ENCODE measurements at places on chromosomes 16 and 17. TPM values are rescaled to one million over a fixed set of nuclear protein-coding genes. Genes with fewer than 3 reads are reported as not detected.

- no peak for DNase-seq
Measured at GRCh38 chr17:77478899-77479298, 338.1 kb downstream of the SEC14L1 start.

GRCh38 chr17:72839131-72839725 lies 253.3 kb downstream of the SLC39A11 start:
- DNase-seq: no peak

DNA sequence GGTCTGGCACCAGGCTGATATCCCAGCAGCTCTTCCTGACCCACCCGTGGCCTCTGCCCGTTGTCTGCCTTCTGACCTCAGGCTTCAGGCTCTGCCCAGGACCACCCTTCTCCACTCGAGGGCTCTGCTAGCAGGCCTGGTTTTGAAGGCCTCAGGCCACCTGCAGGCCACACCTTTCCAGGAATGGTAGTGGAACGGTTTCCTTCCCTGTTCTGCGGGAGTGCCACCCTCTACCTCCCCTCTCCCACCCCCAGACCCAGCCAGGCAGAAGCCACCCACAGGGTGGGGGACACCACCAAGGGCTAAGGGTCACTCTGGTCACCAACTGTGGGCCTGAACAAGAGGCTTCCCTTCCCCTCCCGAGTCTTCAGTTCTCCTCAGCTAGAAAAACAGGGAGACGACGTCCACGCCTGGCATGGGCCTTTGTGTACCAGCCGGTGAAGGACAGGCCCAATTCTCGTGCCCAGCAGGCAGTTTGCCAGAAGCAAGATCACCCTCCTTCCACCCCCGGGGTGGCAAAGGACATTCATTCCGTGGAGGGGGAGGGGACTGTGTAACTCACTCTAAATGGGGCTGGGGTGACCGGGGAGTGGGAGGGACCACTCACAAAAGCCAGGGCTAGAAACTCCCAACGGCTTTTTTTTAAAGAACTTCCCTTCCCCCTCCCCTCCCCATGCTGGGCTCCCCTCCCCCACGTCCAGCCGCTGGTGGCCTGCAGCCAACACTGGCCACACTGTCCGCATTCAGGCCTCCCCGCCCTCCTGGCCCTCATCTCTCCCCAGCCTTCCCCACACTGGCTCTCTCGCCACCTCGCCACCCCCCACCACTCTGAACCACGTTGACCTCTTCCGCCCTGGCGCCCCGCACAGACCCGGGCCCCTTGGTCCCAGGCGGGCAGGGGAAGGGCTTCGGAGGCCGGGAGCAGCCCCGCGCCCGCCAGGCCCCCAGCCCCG lies 7.7 kb downstream of the CBX4 start:
- no peak for DNase-seq

DNA sequence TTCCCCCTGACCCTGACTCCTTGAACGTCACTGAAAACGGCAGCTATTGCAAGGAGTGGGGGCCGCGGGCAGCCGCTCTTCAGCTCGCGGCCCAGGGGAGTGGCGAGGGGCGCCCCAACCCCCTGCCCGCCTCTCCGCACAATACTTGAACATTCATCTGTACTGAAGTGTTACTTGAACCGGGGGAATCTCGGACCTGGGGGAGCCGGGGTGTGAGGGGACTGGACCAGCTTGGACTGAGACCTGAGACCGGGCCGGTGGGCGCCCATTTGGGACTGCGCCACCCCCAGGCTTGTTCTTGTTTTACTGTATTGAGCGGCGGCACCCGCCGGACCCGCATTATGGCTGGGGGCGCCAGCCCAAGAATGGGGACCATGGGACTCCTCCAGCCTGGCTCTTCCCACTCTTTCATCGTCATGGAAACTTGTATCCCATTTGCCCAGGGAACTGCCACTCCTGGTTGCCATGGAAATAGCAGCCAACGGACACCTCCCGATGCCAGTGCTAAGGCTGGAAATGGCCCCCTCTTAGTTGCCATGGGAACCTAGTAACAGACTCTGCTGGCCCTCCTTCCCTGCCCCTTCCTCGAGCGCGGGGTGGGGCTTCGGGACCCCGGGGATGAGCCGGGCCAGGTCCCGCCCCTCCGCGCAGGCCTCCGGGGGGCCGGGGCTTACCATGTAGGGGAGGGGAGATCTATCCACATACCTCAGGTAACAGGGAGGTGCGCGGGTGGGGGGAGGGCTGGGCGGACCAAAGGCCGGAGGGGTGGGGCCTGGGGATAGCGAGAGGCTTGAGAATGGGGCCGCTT lies 805 bp upstream of the ORAI3 start:
- DNase-seq: no peak

Gene PDIA2
- not detected for total RNA-seq

Gene MGAT5B
- total RNA-seq: 0.45 TPM

GRCh38 chr16:86038926-86039310 lies 140.0 kb downstream of the IRF8 start:
- DNase-seq: no peak

DNA sequence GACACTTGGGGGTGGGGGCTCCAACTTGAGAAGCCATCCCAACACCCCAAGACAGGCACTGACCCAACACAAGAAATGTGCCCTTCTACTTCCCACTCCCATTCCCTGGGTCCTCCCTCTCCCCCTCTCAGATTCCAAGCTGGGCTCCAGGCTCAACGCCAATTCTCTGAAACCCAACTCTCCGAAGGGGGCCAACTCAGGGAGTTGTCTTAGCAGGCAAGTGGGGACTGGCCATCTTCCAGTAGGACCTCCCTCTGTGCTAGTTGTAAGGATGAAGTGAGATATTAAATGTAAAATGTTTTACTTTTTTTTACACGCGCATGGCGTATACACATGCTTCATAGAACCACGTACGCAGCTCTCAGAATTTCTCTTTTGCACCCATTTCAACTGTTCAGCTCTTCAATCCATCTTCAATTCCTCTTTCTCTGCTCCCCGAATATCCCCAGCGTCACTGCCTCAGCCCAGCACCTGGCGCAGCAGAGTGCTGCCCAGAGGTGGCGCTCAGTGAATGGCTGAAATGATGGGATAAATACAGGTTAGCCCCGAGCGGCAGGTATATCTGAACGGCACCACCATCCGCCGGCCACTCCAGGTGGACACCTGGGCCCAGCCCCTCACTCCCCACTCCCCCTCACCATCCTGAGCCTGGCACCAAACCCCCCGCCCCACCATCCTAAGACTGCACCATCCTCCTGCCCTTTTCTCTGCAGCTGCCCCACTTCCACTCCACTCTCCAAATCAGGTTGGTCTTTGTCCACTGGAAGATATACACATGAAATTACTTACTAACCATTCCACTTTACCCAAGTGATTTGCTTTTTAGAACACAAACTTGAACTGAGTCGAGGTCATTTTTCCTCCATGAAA lies 43.9 kb upstream of the TNRC6C start:
- DNase-seq: no peak

Gene TSNAXIP1
- 0.33 TPM for total RNA-seq

GRCh38 chr17:63598281-63598680 lies 2.4 kb upstream of the TACO1 start:
- DNase-seq: no peak

- no peak for DNase-seq
Measured at GRCh38 chr17:1228781-1229348, 41.4 kb upstream of the BHLHA9 start.

DNA sequence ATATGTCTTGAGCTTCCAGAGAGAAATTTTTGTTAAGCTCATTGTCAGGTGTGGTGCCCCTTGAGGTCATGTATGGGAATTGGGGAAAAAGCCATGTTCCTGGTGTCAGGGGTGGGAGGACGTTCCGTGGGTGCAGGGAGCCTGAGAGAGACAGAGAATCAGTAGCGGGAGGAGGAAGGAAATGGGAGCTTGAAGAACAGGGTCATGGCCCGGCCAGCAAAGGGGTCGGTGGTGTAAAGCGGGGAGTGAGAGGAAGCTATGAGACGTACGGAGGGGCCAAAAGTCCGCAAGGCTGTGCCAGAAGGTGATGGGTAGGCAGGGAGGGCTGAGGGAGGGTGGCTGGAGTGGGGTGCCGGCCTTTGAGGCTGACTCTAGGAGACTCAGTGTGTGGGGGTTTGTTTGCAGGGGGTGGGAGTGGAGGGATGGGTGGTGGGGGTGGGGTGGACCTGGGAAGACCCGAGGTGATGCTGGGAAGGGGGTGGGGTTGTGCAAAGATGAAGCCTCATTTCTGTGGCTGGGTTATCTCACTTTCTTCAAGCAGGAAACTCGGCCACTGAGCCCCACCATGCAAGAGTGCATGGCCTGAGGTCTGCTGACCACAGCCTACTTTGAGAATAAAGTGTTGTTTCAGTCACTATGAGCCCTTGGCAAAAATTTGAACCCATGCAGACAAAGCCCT lies 63.6 kb downstream of the PLCG2 start:
- DNase-seq: no peak

Gene TBC1D3C
- total RNA-seq: not detected

Gene ACSM2A
- total RNA-seq: not detected
